Endothelial cell (in vitro differentiated cells): ENCODE measurements at places on chromosomes 16 and 17.

GRCh38 chr16:71526111-71526631, at the start of gene CHST4:
Gene CHST4 (plus strand): TSS chr16:71526426. CDS start chr16:71536678, 10,252 bp downstream.
- peak; percentile 11 for DNase-seq

GRCh38 chr17:48825446-48826381, 5.1 kb upstream of the CALCOCO2 start:
- DNase-seq: no peak

DNA sequence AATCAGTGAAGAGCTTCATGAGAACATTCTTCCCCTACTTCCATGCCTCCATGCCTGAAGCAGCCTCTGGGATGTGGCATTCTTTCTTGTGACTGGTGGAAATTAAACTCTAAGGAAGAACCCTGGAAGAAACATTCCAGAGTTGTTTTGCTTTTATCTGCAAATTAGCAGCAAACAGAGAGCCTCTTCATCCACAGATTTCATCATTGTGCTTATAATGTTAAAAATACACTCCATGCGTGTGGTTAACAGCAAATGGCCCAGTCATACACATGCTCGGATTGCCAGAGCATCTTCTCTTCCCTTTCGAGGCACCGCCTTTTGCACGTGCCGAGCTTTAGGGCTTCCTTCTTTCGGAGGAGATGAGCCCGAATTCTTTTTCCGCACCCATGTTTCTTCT, 411.3 kb downstream of the SNX29 start:
- DNase-seq: no peak

DNA sequence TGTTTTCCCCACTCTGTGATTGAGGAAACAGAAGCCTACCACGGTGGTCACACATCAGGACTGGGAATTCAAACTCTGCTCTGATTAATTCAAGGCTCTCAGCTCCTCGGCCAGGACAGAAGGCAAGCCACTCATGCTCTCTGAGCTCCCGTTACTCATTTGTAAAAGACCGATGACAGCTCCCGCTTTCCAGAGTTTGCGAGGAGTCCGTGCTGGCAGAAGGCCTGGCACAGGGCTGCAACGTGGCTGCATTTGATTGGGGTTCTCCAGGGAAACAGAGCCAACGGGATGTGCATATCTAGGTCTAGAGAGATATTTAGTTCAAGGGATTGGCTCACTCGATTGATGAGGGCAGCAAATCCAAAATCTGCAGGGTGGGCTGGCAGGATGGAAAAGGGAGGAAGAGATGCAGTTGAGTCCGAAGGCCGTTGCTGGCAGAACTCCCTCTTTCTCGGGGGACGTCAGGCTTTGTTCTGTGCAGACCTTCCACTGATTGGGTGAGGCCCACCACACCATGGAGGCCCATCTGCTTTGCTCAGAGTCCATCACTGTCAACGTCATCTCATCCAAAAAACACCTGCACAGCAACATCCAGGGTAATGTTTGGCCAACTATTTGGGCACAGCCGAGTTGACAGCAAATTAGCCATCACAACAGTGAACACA, 215.5 kb upstream of the RPL38 start:
- no peak for DNase-seq

GRCh38 chr16:83713597-83713996, 94.2 kb upstream of the HSBP1 start:
- DNase-seq: no peak

GRCh38 chr17:19978209-19978802, 678 bp upstream of the AKAP10 start:
- no peak for DNase-seq

DNA sequence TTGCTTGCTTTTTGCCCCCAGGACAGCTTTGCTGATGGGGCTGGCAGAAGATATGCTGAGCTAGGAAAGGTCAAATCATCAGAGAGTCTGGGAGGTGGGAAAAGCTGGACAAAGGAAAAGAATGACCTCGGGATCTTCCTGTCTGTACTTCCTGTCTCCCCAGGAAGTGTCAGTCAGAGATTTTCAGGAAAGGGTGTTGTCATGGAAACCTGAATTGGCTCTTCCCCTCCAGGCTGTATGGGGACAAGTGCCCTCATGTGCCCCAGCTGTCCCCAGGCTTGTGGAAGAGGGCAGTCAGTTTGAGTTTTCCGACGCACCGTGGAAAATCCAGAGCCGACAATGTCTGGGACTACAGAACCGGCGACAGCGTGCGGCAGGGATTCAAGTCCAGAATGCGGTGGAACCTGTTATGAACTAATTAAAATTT, 122.7 kb upstream of the ZFHX3 start:
- peak; percentile 43 for DNase-seq

GRCh38 chr17:38898291-38898679, 27.1 kb upstream of the LASP1NB start:
- DNase-seq: no peak

DNA sequence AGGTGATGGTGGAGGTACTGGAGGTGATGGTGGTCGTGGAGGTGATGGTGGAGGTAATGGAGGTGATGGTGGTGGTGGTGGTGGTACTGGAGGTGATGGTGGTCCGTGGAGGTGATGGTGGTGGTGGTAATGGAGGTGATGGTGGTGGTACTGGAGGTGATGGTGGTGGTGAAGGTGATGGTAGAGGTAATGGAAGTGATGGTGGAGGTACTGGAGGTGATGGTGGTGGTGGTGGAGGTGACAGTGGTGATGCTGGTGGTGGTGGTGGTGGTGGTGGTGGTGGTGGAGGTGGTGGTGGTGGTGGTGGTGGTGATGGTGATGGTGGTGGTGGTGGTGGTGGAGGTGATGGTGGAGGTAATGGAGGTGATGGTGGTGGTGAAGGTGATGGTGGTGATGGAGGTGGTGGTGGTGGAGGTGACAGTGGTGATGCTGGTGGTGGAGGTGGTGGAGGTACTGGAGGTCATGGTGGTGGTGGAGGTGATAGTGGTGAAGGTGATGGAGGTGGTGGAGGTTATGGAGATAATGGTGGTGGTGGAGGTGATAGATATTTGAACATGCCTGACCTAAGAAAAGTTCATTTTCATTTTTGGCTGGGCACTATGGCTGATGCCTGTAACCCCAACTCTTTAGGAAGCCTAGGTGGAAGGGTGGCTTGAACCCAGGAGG, 55.0 kb downstream of the RNF213 start:
- DNase-seq: no peak

DNA sequence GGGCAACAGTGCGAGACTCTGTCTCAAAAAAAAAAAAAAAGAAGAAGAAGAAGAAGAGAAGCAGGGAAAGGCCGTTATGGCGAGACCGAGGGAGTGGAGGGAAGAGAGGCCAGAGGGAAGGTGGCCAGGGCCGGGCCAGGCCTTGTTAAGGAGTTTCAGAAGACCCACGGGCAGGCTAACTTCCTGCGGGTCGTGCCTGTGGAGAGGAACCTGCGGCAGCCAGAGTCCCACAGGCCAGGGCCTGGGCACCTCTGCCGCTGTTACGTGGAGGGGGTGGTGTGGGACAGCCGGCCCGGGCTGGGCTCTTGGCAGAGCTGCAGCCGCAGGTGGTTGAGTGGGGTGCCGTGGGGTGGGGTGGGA, 5.4 kb downstream of the WDR81 start:
- no peak for DNase-seq

- DNase-seq: no peak
Measured at GRCh38 chr17:75288770-75289114, 491 bp downstream of the SLC25A19 start.

- DNase-seq: no peak
Measured at GRCh38 chr17:36468903-36469635, 17.4 kb upstream of the ZNHIT3 start.

GRCh38 chr16:17431968-17432625, 38.7 kb downstream of the XYLT1 start:
- DNase-seq: no peak

DNA sequence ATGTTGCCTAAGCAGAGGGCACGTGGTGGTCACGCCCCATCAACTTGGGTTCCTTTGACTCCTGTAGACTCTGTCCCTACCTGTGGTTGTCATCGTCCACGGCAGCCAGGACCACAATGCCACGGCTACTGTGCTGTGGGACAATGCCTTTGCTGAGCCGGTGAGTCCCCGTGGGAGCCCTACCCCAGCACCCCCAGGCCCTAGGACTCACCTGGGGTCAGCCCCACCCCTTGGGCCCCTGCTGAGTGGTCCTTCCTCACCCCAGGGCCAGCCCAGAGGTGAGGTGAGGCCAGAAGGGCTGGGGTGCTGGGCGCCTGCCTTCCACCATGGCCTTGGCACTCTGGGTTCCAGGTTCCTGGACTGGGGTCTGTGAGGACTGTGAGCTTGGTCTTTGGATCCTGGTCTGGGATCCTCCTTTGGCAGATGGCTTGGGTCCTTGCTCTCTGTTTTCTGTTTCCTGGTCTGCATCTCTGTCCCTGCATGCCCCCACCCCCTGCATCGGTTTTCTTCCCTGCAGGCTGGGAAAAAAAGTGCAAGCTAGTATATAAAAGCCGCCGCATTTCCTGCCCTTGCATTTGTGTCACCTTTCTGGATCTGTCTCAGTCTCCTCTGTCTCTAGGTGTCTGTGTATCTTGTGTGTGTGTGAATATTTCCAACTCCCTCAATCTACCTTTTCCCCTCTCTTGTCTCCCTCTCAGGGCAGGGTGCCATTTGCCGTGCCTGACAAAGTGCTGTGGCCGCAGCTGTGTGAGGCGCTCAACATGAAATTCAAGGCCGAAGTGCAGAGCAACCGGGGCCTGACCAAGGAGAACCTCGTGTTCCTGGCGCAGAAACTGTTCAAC, 17.5 kb downstream of the STAT5A start:
- DNase-seq: no peak

DNA sequence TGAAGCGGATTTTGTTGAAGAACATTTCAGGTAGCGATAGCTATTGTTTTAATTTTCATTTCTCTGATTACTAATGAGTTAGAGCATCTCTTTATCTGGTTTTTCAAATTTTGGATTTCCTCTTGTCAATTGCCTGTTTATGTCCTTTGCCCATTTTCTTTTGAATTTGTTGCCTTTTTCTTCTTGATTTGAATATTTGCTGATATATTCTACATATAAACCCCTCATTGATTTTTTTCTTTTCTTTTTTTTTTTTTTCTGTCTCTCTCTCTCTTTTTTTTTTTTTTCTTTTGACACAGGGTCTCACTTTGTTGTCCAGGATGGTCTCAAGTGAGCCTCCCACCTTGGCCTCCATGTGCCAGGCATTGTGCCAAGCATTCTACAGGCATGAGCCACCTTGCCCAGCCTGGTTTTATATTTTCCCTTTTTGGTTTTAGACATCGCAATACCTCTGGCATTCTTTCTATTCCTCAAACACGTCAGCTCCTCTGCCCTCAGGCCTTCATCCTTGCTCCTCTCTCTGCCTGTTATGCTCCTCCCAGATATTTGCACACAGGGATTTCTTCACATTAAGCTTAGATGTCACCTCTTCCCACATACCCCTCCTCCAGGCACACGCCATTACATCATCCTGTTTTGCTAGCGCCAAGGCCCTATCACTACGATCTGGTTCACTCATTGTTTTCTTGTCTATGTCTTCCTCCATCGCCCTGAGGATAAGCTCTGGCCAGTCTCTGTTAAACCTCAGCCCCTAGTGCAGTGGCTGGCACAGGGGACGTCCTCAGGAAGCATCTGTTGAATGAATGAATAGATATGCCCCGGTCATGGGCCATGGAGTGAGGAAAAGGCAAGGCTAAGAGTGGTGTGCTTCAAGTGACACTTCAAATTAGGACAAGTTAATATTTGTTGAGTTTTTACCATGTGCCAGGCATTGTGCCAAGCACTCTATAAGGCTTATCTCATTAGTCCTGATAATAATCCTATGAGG, 8.6 kb downstream of the SARM1 start:
- peak; percentile 38 for DNase-seq

DNA sequence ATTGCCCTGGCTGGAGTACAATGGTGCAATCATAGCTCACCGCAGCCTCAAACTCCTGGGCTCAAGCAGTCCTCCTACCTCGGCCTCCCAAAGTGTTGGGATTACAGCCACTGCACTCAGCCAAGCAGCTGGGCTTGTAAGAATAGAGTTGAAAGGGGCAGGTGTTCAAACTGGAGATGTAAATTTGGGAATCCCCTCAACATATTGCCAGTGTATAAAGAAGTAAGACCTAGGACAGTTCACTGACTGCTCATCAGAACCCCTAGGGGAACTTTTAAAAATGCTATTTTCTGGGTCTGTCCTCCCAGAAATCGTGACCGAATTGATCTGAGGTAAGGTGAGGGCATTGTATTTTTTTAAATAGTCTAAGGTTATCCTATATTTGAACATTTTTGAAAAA, 8.9 kb upstream of the DNAJA2 start:
- no peak for DNase-seq

DNA sequence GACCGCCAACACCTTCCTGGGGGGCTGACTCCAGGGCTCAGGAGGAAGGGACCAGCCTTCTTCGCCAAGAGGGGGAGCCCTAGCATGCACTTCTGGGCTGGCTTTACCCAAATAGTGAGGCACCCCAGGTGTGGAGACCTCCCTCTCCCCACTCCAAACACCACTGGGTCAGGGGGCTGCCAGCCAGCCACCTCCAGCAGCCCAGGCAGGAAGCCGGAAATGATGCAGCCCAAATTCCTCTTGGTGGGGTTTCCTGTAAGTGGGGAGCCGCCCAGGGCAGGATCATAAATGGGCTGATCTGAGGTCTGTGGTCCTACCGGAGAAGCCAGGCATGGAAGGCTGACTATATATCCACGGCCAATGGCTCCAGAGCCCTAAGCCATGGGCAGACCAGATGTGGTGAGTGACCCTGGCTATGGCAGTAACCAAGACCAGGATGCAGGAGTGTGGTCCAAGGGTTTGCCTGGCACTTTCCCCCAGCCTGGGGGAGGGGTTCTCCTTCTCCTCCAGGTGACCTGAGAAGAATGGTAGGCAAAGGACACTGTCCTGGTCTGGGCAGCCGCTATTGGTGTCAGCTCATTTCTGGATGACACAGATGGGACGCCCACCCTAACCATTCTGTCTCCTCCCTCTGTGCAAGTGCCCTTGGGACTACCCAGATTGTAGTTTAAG, 4.2 kb downstream of the GIT1 start:
- DNase-seq: peak; percentile 53

GRCh38 chr16:66320774-66321173, 45.7 kb upstream of the CDH5 start:
- no peak for DNase-seq

- no peak for DNase-seq
Measured at GRCh38 chr17:32803544-32803943, 73.4 kb downstream of the MYO1D start.

- no peak for DNase-seq
Measured at GRCh38 chr17:21843318-21843865, 151.1 kb downstream of the KCNJ18 start.

- no peak for DNase-seq
Measured at GRCh38 chr17:20993863-20994778, 48.7 kb downstream of the USP22 start.

DNA sequence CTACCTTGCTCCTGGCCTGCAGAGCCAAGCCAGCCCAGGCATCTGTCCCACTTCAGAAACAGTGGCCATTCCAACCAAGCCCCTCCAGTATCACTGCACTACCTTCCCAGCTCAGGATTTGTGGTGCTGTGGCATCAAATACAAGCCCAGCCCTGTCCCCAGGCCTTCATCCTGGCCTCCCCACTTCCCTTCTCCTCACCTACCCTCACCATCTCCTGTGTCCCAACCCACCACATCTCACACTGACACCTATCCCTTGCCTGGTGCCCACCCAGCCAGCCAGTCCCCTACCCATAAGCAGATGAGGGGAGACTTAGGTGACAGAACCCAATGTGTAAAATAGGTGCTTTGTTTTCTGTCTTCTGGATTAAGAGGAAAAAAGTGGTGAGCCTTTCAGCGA, 66.0 kb upstream of the CDH5 start:
- no peak for DNase-seq
